ENCODE measurements at places on chromosomes 7 and 10. TPM values are rescaled to one million over a fixed set of nuclear protein-coding genes. Genes with fewer than 3 reads are reported as not detected.

DNA sequence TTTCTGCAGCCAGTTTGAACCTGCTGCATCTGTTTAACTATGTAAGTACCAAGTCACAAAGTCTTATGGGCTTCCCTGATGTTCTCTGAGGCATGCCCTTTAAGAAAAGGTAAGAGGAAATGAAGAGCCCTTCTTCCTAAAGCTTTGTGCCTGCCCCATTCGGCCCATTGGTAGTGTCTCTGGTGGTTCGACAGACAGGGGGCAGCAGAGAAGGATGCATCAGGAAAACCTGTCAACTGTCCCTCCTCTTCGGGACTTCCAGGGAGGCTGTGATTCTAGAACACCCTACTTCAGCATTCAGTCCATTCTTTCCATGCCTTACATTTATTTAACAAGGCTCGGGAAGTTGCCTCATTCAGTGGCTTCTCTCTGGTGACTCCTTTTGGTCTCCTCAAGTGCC is 1.9 kb upstream of the SFRP4 start:
- no peak for DNase-seq

GRCh38 chr7:44141221-44141850 is at the start of gene MYL7:
Gene MYL7, minus strand, starts transcription at chr7:44141332. Its CDS starts 27 bp downstream, at chr7:44141305.
- no peak for DNase-seq

DNA sequence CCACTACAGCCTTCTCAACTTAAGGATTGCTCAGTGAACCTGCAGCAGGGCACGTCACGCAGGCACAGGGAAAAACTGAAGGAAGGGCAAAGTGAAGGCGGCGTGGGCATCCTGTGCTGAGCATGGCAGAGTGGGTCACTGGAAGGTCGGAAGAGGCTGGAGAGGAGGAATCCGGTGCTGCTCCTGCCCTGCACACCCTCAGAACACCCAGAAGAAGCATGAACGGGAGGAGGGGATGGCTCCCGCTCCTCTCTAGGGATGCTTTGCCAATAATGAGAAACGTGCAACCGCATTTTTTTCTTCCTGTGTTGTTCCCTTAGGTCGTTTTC is 175.1 kb downstream of the TNS3 start:
- DNase-seq, result no peak

DNA sequence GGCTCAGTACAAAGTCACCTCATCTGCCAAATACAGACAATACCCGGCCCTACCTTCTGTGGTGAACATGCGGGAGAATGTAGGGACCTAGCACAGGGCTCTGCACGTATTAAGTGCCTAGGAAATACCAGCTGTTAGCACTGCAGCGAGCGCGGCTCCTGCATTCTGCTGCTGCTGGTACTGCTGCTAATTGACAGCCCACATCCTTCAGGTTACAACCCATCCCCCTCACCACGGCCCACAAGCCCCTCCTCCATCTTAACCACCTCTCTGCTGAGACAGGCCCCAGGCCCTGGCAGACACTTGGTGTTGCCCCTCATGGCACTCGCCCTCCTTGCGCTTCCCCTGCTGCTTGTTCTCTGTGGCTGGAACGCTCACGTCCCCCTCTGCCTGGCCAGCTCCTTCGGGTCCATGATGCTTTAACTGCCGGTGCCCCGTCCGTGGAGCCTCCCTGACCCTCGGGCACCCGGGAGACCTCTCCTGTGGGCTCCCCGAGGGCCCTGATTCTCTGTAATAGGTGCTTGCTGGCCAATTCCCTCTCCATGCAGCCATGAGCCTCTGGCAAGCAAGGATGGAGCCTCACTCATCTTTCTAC is 53.3 kb upstream of the LOXL4 start:
- DNase-seq, result no peak

- no peak for DNase-seq
These were observed 588 bp downstream of the GLI3 start for GRCh38 chr7:42236266-42236975.

- DNase-seq, result no peak
These were observed 51.5 kb upstream of the DPYSL4 start for GRCh38 chr10:132135053-132135872.

GRCh38 chr10:37860494-37861190 is 3.2 kb upstream of the ZNF248 start:
- DNase-seq, result no peak

EPO gene
- 0.12 TPM for polyA plus RNA-seq

DNA sequence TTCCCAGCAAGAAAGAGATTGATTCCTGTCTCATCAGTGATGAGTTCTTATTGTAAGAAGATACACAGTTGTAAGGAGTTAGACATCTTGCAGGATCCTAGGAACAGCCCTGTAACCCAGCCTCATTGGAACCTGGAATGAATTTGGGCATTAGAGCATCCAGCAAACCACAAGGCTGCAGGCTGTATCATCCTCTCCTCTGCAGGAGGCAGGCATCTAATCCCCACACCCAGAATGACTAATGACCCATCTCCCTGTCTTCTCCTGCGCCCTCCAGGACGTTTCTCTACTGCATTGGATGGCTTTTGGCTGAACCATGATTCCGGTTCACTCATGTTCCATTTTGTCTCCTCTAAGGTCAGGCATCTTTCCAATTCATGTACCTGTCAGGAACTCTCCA is 233.9 kb downstream of the POU6F2 start:
- DNase-seq, result no peak

GRCh38 chr7:33261585-33261984 is 132.2 kb downstream of the BBS9 start:
- no peak for DNase-seq

TLX1 gene
- polyA plus RNA-seq, result 0.19 TPM

MYOZ1 gene
- polyA plus RNA-seq, result 4.7 TPM

DNA sequence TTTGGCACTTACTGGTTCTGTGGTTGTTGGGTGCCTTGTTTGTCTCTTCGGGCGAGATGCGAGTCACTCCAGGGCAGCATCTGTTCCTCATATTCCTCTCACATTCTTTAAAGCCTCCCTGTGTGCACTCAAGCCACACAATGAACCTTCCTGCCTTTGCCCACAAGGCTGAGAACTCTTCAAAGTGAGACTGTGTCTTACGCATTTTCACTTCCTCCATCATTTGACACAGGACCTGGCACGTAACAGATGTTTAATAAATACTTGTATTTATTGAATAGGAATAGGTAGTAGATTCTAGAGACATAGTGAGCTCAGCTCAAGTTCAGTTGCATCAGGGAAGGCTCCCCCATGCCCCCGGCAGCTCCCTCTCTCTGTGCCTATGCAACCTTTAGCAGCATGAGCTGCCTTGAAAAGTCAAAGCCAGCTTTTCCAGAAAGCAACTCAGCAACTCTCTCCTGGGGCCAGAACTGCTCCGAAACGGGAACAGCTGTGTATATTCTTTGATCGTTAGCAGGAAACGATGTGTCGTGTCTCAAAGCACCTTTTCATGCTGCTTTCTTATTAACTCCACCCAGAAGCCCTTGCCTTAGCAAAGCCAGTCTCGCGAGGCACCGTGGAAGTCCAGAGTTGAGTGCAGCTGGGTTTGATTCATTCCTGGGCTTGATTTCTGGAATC is 97.5 kb downstream of the PFKFB3 start:
- DNase-seq, result no peak

- no peak for DNase-seq
These were observed 338.3 kb downstream of the CXCL12 start for GRCh38 chr10:44046605-44047004.

DNA sequence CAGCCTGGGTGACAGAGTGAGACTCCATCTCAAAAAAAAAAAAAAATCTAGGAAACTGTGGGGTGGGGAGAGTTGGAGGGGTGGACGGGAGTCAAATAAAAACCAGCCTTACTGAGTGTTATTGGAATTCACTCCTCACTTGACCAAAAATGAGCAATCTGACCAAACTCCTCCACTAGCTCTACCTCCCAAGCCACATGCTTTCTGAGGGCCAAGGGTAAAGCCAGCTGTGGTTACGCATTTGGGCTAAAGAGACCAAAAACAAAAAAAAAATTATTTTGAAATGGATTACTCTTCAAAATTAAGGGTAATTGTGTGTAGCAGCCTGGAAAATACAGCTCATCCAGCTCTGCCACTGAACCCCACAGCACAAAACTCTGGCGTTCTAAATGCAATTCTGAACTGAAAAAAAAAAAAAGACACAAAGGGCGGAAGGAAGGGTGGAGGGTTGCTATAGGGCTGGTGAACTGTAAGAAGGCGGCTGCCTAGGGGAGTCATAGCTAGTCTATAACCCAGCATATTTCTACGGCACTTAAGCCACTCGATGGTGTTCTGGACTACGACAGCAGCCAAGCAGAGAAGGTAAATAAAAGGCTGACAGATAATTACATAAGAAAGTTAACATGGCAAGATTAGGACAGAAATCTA is 7.8 kb downstream of the ELMO1 start:
- no peak for DNase-seq

PNLIPRP3 gene
- not detected for polyA plus RNA-seq

GRCh38 chr10:103599907-103600306 is 106.4 kb downstream of the NEURL1 start:
- DNase-seq, result no peak

GRCh38 chr10:79239275-79239779 is 107.9 kb upstream of the PPIF start:
- DNase-seq, result no peak

DNA sequence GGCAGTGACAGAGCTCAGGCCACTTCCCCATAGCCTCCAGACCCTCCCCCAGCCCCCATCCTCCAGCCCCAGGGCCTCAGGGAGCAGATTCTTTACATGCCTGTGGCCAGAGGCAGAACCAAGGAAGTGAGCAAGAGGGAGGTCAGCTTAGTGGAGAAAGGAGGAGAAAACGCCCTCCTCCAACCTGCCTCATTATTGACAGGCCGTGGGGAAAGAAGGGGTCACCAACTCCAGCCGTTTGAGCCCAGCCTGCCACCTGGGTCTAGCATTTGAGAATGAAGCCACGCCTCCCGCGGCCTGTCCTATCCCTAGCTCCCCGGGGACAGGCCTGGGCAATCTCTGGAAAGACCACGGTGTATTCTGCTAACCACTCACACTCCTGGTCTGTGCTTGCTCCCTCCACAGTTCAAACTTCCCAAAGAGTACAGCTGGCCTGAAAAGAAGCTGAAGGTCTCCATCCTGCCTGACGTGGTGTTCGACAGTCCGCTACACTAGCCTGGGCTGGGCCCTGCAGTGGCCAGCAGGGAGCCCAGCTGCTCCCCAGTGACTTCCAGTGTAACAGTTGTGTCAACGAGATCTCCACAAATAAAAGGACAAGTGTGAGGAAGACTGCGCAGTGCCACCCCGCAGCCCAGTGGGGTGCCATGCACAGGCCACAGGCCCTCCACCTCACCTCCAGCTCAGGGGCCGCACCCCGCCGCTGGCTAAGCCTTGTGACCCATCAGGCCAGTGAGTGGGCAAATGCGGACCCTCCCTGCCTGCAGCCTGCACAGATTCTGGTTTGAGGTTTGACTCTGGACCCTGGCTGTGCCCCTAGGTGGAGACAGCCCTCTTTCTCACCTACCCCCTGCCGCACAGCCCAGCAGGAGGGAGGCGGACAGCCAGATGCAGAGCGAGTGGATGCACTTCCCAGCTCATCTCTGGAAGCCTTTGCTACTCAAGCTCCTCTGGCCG is 14.3 kb upstream of the TRIM8 start:
- DNase-seq, result no peak

- no peak for DNase-seq
These were observed 276.9 kb downstream of the DNAJB6 start for GRCh38 chr7:157613575-157614322.

CFAP70 gene
- 10.1 TPM for polyA plus RNA-seq

DNA sequence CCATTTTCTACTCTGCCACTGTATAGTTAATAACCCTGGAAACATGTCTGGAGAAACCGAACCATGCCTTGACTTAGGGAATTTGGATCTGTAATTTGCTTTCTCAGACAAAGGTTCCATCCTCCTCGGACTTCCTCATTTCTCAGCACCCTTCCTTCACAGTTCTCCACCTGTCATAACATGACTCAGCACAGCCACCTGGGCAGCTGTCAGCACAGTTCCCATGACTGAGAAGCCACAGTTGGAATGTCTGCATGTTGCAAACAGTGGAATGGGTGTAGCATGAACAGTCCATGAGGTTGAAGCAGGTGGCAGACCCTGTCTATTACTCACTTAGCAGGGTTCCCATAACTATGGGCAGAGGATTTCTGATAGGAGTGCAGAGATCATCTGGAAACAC is 634 bp upstream of the OR9A4 start:
- DNase-seq, result no peak

DNA sequence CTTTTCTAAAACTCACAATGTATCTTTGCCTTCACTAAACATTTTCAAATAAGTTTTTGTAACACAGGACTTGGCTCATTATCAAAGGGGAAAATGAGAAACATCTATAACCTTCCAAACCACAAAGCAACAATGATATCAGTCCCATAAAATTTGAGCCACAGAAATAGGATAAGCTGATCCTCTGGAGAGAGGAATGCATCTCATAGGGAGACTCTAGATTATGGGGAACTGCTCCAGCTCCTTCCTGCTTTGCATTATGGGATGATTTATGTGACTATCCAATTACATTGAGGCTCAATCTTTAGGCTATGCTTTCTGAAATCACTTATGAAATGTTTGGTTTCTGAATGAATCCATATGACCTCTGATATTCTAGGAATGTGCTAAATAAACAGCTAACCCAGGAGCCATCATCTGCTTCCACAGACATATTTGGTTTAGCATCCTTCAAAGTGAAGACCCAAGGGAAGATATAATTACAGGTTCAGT is 70.4 kb downstream of the CUBN start:
- DNase-seq, result no peak

TFEC gene
- 30.7 TPM for polyA plus RNA-seq

WIPF3 gene
- 5.3 TPM for polyA plus RNA-seq

GRCh38 chr7:140661124-140661523 is 11.6 kb upstream of the ADCK2 start:
- no peak for DNase-seq

- DNase-seq, result no peak
These were observed 28.6 kb upstream of the LANCL2 start for GRCh38 chr7:55336540-55336939.

CLDN15 gene
- 9.6 TPM for polyA plus RNA-seq

Measured in left renal cortex interstitium (tissue), 4 donors.